ENCODE measurements at places on chromosomes 12 and 14. TPM values are rescaled to one million over a fixed set of nuclear protein-coding genes. Genes with fewer than 3 reads are reported as not detected.

IFNG-AS1 gene
- not detected for total RNA-seq

CLMN gene
- 42.9 TPM for total RNA-seq

HOTAIR gene
- not detected for total RNA-seq

RASSF8 gene
- total RNA-seq: 14.9 TPM

ZNF891 gene
- 2.7 TPM for total RNA-seq

ASCL1 gene
- total RNA-seq: 0.29 TPM

SERPINA10 gene
- total RNA-seq: not detected

LTB4R gene
- not detected for total RNA-seq

DIO2 gene
- 26.6 TPM for total RNA-seq

NDUFA12 gene
- total RNA-seq: 59.4 TPM

CLEC2A gene
- not detected for total RNA-seq

HVCN1 gene
- total RNA-seq: 7.0 TPM

IQSEC3 gene
- not detected for total RNA-seq

KRT77 gene
- not detected for total RNA-seq

P3H3 gene
- total RNA-seq: 18.0 TPM

ESPL1 gene
- 4.0 TPM for total RNA-seq

KRT72 gene
- total RNA-seq: not detected

RNFT2 gene
- 0.43 TPM for total RNA-seq

TIGAR gene
- total RNA-seq: 7.7 TPM

COX8C gene
- total RNA-seq: not detected

ATF1 gene
- 42.0 TPM for total RNA-seq

SIRT4 gene
- total RNA-seq: 5.4 TPM

GNPNAT1 gene
- 22.2 TPM for total RNA-seq

KLRK1 gene
- 2.0 TPM for total RNA-seq

OR6C3 gene
- total RNA-seq: not detected

DPPA3 gene
- total RNA-seq: not detected

ADAM21 gene
- total RNA-seq: not detected

TBX3 gene
- total RNA-seq: 9.4 TPM

SLC2A14 gene
- total RNA-seq: not detected
